ENCODE measurements at places on chromosomes 3 and 15. TPM values are rescaled to one million over a fixed set of nuclear protein-coding genes. Genes with fewer than 3 reads are reported as not detected.

DGKG gene
- polyA plus RNA-seq: 0.65 TPM

HCLS1 gene
- 8.7 TPM for polyA plus RNA-seq

DNA sequence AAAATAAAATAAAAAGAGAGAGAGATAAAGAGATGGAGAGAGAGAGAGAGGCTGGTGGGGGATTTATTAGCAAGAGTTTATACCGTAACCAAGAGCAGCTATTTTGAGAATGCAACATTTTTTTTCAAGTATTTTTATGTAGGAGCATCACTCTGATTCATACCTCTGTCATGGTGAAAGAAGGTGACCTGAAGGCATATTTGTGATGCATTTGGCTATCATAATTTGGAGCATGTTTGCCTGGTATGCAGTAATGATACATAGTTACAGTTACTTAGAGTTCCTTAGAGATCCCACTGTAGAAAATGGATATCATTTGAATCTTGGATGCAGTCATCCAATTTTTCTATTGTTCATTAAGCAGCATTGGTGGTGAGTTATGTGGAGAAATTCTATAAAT lies 1472.4 kb downstream of the SI start:
- no peak for DNase-seq

DNA sequence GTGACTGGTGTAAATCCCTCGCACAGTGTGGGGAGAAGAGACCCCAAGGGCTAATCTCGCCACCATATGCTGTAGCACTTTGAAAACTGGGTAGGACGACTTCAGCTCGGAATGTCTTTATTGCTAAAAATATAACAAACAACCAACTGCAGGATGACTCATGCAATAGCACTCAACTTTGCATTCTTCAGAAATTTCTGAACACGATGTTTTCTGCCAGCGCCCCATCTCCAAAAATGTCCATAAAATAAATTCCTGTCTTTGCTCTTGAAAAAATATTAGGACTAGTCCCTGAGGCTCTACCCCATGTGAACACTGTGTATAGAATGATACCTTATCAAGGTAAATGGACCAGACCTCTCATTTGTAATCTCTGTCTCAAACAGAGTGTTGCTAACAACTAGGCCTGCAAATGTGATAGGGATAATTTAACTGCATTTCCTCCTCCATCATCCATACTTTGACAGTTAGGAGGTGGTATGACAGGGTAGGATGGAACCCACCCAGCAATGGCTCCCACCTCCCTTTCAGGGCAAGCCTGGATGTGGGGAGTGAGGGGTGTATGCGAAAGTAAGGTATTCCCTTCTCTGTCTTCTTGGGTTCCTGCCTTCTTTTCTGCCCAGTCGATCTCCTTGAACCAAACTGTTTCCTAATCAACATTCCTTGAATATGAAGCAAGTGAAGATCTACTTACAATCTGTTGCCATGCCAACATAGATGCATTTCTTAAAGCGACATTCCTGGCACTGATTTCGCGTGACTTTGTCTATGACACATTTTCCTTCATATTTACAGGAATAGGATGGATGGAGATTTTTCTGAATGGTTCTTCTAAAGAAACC lies 201.1 kb downstream of the NR1D2 start:
- DNase-seq: no peak

DNA sequence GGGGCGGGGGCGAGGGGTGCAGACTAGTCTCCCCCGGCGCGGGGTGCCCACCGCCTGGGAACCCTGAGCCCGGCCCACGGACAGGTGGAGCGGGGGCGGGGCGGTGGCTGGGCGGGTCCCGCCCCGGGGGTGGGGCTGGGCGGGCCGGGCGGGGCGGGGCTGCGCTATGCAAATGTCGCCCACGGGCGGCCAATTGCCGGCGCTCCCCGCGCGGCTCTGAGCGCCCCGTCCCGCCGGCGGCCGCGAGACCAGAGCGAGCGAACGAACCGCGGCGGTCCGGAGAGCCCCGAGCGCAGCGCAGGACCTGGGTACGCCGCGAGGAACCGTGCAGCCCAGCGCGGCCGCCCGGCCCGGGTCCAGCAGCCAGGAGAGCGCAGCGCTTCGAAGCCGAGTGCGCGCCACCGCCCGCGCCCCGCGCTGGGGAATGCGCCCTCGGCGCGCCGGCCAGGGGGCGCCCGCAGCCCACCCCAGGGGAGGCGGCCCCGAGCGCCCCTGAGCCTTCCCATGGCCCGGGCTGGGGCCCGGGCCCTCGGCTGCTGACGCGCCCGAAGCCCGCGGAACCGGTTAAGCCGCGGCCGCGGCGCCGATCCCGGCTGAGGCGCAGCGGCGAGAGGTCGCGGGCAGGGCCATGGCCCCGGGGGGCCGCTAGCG lies at the start of gene SEMA3F:
TSS of gene SEMA3F (plus strand) at position 485 of the 651 bp plus-strand sequence. CDS start 4,299 bp downstream, outside the sequence.
- peak; percentile 59 for DNase-seq

DNA sequence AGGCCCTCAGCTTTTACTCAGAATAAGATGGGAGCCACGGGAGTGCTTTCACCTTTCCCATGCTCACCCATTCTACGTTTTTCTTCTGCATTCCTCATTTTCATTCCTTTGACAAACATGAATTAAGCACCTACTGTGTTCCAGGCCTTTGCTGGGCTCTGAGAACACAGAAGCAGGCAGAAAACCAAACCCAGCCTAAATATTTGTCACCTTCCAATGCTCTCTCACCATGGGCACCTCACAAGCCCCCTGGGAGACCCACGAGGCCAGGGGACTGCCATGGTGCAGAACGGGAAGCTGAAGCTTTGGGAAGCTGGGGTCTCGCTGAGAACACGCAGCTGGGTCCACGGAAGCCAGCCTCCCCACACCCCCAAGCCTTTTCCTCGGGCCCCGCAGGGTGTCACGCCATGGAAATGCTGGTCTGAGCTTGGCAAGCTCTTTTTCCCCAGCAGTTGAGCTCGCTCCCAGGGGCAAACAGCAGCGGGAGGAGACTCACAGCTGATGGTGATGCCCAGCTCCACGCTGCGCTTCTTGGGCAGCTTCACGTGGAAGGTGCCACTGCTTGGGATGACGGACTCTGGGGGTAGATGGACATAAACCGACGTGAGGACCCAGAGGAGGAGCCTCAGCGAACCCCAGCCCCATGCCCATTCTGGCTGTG lies 27.7 kb downstream of the GRIP2 start:
- DNase-seq: no peak

GRCh38 chr15:42088801-42089640 lies 5.3 kb downstream of the PLA2G4D start:
- DNase-seq: no peak

- no peak for DNase-seq
Observed at GRCh38 chr15:96042734-96043224, 287.7 kb upstream of the NR2F2 start.

Measured in pancreas (tissue), 10 donors.